ENCODE measurements at places on chromosomes 12 and 14. TPM values are rescaled to one million over a fixed set of nuclear protein-coding genes. Genes with fewer than 3 reads are reported as not detected.
A peak's percentile ranks its signal among the peaks of the same experiment; 100 is the strongest.

The CCDC196 gene
- not detected for polyA plus RNA-seq

DNA sequence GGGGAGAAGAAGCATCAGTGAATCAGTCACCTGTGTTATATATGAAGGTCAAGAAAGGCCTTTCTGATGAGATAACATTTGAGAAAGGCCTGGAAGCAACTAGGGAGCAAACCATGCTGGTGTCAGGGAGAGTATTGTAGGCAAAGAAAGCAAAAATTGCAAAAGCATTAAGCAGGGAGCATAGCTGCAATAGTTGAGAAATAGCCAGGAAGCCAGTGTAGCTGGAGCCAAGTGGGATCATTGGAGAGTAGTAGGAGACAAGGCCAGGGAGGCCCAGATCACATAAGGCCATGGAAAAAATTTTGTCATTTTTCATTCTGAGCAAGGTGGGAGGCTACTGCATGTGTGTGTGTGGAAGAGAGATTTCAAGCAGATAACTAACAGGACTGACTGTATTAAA lies 18.8 kb upstream of the MAGOHB start:
- no peak for DNase-seq

GRCh38 chr14:61033855-61034254 lies 52.8 kb downstream of the SLC38A6 start:
- peak; percentile 57 for DNase-seq

DNA sequence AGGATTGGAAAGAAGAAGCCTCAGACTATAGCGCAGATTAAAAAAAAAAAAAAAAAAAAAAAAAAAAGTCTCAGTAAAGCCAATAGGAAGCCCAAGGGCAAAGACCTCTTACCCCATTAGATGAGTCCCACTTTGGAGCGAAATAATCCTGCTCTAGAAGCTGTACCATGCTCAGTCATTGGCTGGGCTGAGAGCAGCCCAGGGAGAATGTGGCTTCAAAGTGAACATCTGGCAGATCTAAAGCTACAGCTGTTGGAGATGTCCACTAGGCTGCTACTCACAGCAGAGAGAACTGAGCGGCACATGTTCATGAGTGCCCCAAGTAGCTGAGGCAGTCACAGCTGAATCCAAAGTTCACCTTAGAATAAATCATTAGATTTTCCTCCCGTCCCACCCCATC lies 560.9 kb downstream of the MED13L start:
- no peak for DNase-seq

- DNase-seq, result no peak
Measured at GRCh38 chr14:23539248-23540140, 12.1 kb downstream of the ZFHX2 start.
